ENCODE measurements at places on chromosomes 1 and 21.
A peak's percentile ranks its signal among the peaks of the same experiment; 100 is the strongest.

- no peak for DNase-seq
These were observed 72.2 kb upstream of the HMCN1 start for GRCh38 chr1:185661971-185662370.

GRCh38 chr21:42763581-42764442, 110.4 kb downstream of the PDE9A start:
- DNase-seq = peak; percentile 34

DNA sequence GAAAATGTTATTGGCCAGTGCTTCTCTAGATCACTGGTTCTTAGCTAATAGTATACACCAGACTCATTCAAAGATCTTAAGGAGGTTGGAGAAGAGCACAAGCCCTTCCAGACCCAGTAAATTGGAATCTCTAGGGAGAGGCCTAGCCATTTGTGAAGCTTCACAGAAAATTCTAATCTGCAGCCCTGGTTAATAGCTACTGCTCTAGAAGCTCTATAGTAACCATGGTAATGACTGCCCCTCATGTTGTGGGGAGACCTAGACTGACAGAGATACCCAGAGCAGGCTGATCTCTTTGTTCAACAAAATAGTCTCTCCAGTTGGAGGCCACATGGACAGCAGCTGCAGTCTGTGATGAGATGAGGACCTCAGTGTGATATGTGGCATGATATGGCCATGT, 31.7 kb downstream of the ARID1A start:
- no peak for DNase-seq

- no peak for DNase-seq
These were observed 81.0 kb upstream of the IVNS1ABP start for GRCh38 chr1:185398022-185398421.

DNA sequence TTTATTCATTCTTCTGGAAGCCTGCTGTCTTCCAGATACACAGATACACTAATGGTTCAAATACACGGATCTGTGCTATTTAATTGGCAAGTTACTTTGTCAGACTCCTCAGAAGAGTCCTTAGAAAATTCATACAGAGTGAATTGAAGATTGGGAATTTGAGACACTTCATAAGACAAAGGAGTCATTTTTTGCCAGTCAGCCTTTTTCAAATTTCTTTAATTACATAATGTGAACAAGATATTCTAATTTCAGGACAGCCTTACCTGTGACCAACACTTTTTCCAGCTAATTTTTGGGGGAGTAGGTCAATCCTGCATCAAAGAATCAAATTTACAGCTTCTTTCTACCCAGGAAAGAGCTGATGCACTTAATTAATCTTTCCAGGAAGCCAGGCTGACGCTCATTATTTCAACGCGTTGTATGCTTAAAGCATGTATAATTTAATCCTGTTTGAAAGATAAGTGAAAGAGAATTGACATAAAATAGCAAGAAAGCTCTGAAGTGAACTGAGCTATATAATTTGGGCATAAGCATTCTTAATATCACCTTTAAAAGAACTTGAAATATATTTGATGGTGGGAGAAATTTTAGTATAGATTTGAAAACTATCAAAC, 12.8 kb upstream of the NRIP1 start:
- no peak for DNase-seq

DNA sequence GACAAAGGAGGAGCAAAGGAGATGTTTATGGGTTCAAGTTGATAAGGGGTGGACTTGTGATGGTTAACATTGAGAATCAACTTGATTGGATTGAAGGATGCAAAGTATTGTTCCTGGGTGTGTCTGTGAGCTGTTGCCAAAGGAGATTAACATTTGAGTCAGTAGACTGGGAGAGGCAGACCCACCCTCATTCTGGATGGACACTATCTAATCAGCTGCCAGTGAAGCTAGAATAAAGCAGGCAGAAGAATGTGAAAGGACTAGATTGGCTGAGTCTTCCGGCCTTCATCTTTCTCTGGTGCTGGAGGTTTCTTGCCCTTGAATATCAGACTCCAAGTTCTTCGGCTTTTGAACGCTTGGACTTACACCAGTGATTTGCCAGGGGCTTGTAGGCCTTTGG, 98.7 kb upstream of the DAB1 start:
- no peak for DNase-seq

DNA sequence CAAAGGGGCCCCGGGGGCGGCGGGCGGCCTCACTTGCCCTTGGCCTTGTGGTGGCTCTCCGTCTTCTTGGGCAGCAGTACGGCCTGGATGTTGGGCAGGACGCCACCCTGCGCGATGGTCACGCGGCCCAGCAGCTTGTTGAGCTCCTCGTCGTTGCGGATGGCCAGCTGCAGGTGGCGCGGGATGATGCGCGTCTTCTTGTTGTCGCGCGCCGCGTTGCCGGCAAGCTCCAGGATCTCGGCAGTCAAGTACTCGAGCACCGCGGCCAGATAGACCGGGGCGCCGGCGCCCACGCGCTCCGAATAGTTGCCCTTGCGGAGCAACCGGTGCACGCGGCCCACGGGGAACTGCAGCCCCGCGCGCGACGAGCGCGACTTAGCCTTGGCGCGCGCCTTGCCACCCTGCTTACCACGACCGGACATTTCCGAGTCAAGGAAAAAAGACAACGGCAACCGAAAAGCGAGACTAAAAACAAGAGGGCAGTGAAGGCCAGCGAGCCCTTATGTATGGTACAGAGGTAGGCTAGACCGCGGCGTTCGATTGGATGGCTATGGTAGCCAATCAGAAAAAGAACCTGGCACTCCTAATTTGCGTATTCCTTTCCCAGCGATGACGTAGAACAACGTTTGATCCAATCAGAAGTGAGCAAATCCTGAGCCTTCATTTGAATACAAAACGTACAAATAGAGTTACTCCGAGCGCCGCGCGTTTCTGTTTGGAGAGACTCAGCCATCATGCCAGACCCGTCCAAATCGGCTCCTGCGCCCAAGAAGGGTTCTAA, 29.6 kb upstream of the RNF187 start:
- DNase-seq = peak; percentile 92

- no peak for DNase-seq
These were observed 343.0 kb downstream of the NUF2 start for GRCh38 chr1:163664671-163665335.

- DNase-seq = peak; percentile 81
These were observed 1.3 kb downstream of the HES3 start for GRCh38 chr1:6245086-6245868.
